Inflammatory macrophage treated with lipopolysaccharide for 4 hours (primary cell): ENCODE measurements at places on chromosomes 1 and 21.

DNA sequence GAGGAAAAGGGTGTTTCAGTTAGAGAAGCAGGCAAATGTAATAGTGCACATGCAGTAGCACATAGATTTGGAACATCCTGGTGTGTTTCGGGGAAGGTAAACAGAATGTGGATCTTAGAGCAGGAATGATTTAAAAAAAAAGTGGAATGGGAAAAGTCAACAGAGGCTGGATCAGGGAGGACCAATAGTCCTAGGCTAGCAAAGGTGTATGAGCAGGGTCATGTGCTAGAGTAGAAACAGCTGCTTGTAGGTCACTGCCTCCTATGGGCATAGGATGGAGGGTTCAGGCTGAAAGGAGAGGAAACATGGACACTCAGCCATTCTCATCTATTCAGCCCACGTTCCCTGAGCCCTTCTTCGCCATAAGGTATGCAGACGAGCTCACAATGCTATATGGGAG lies 3.7 kb upstream of the KPNA6 start:
- DNase-seq: no peak

GRCh38 chr1:20442920-20443625 lies 42.9 kb downstream of the CAMK2N1 start:
- DNase-seq: no peak

GRCh38 chr1:169892927-169893644 lies 610 bp downstream of the SCYL3 start:
- peak; percentile 34 for DNase-seq

- DNase-seq: no peak
These were observed 100.9 kb upstream of the DPT start for GRCh38 chr1:168829876-168830275.

DNA sequence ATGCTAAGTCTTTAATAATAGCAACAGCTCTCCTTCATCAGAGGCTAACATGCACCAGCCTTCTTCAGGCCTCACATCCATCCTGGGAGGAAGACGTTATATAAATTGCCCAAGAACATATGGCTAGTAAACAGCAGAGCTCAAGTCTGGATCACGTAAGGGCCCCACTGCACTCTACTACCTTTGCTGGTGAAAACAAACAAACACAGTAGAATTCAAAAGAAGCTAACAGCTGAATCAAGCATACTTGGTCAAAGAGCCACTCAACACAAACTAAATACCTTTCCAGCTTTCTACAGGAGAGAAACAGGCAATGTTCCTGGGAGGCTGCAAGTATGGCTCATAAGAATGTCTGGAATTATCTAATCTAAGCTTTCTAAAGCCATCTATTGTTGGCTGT lies 66.0 kb downstream of the WLS start:
- no peak for DNase-seq

- no peak for DNase-seq
These were observed 37.5 kb upstream of the HHAT start for GRCh38 chr1:210291081-210291764.

GRCh38 chr21:16185766-16186165 lies 456.0 kb downstream of the USP25 start:
- no peak for DNase-seq

- no peak for DNase-seq
These were observed 175.0 kb upstream of the TNR start for GRCh38 chr1:175918364-175918801.
